ENCODE measurements at places on chromosomes 3 and 15.

DNA sequence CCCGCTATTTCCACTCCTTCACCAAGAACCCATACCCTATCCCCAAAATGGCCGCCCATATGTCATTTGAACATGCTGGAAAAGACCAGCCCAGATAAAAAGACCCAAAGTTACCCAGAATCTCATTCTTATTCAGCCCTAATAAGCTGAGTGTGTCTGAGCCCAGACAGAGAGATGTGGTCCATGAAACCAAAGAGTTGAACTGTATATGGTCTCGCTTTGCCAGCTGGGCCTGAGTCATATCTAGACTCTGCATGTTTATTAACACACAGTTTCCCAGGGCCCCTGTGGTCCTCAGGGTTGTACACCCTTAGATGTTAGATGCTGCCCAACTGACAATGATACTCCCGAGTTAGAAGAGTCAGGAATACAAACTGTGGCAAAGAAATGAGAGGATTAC is 201.9 kb upstream of the STRIT1 start:
- DNase-seq = no peak

DNA sequence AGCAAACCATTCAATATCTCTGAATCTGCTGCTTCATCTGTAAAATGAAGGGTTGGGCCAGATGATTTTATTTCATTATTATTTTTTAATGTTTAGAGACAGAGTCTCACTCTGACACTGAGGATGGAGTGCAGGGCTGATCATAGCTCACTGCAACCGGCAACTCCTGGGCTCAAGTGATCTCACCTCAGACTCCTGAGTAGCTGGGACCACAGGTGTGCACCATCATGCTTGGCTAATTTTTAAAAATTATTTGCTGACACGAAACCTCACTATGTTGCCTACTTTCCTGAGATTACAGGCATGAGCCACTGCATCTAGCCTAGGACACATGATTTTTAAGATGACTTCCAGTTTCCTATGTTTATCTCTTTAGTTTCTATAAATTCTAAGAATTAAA is 105.8 kb downstream of the P3H2 start:
- DNase-seq = no peak

- DNase-seq = no peak
These were observed 168.7 kb upstream of the TMCO5A start for GRCh38 chr15:37765786-37766185.

GRCh38 chr3:189908646-189909045 is 212.1 kb downstream of the P3H2 start:
- DNase-seq = no peak

- peak; percentile 82 for DNase-seq
These were observed 44.2 kb downstream of the RBPMS2 start for GRCh38 chr15:64731012-64731804.

GRCh38 chr3:24270204-24270691 is 224.4 kb downstream of the THRB start:
- no peak for DNase-seq

DNA sequence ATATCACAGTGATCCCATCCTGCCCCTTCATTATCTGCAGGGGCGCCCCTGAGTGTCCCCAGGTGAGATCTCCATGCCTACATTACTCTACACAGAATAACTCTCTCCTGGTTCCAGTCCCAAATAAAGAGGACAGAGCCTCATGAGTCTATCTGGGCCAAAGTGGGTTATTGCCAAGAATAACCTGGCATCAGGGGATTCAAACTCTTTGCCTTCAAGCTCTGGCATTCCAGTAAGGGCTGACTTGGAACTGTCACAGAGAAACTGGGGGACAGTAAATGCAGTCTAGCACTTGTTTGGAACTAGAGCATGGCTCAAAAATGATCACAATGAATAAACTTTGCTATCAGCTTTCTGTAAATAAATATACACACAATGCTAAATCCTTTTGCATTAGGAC is 30.3 kb downstream of the GJD2 start:
- no peak for DNase-seq

DNA sequence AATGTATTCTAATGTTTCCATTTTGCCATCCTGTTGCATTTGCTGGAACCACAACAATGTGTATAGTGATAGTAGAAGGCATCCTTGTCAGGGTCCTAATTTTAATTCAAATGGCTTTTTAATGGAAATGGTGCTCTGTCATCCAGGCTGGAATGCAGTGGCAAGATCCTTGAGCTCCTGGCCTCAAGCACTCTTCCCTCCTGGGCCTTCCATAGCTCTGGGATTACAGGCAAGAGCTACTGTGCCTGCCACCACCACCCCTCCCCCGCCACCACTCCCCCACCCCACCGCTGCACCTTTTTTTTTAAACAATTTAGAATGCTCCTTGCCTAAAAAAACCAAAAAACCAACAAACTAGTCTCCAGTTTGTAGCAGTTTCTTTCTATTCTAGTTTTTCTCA is 15.2 kb upstream of the IQCF6 start:
- peak; percentile 53 for DNase-seq

- DNase-seq = no peak
These were observed 89.5 kb downstream of the ANP32A start for GRCh38 chr15:68730976-68731897.

GRCh38 chr15:32683906-32684584 is 33.8 kb upstream of the GREM1 start:
- no peak for DNase-seq

- DNase-seq = no peak
These were observed 39.9 kb downstream of the PPCDC start for GRCh38 chr15:75063338-75063737.

DNA sequence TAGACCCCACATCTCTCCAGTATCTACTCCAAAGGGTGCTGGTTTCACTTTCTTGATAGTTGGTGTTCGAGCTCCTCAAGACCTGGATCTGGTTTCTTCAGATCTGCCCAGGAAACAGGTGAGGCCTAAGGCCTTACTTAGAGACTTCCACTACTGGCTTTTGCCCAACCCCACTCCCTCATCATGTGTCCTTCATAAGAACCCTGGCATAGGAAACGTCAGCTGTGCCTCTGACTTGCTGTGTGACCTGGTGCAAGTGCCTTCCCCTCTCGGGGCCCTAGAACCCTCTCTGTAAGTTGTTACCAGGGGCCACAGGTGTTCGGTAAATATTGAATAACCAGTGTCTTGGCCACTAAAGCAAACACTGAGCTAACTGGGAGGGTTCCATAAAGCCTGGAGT is 3.9 kb downstream of the OXTR start:
- DNase-seq = no peak

- DNase-seq = no peak
These were observed 115.1 kb upstream of the ARHGEF3 start for GRCh38 chr3:56916716-56917360.

- no peak for DNase-seq
These were observed 9.5 kb downstream of the ADAMTS17 start for GRCh38 chr15:100332231-100332630.

- DNase-seq = no peak
These were observed 49.4 kb downstream of the DPH6 start for GRCh38 chr15:35496585-35496984.

- peak; percentile 29 for DNase-seq
These were observed 392.9 kb upstream of the ROBO2 start for GRCh38 chr3:76646921-76647562.

DNA sequence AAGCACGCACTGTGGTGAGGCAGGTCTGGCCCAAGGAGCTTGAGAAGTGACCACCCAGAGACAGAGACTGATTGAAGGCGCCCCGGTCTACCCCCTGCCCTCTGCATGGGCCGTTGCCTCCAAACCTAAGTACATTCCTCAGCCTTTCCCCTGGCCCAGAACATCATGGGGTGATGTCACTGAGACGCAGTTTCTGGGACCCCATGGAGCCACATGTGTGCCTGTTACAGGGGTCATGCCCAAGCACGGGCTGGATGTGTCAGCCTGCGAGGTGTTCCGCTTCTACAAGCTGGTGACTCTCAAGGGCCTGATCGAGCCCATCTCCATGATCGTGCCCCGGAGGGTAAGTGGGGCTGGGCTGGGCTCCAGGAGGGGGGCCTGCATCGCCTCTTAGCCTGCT is 102.2 kb downstream of the ANP32A start:
- DNase-seq = no peak

DNA sequence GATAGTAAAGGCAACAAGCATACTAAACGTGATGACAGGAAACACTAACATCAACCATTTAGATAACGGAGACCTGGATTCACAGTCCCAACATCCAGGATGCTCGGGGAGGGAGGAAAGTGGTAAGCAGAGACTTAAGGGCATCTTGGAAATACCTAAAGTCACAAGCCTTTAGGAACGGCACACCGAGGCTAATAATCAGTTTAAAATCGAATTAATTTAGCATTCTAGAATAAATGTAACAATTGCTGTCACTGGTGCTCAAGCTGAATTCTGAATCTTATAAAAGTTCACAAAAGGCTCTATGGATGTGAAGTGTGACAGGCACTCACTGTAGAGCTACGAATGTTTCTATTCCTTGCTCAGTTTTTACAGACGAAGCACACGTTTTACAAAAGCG is 1.3 kb downstream of the CD47 start:
- no peak for DNase-seq

DNA sequence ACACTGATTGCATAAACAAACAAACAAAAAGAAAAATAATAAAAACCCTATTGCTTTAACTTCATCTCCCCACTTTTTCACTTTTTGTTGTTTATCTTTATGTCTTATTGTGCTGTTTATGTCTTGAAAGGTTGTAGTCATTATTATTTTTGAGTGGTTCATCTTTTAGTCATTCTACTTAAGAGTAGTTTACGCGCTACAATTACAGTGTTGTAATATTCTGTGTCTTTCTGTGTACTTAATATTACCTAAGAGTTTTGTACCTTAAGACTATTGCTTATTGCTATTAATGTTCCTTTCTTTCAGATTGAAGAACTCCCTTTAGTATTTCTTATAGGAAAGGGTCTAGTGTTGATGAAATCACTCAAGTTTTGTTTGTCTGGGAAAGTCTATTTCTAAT is 28.1 kb downstream of the TM4SF18 start:
- no peak for DNase-seq

DNA sequence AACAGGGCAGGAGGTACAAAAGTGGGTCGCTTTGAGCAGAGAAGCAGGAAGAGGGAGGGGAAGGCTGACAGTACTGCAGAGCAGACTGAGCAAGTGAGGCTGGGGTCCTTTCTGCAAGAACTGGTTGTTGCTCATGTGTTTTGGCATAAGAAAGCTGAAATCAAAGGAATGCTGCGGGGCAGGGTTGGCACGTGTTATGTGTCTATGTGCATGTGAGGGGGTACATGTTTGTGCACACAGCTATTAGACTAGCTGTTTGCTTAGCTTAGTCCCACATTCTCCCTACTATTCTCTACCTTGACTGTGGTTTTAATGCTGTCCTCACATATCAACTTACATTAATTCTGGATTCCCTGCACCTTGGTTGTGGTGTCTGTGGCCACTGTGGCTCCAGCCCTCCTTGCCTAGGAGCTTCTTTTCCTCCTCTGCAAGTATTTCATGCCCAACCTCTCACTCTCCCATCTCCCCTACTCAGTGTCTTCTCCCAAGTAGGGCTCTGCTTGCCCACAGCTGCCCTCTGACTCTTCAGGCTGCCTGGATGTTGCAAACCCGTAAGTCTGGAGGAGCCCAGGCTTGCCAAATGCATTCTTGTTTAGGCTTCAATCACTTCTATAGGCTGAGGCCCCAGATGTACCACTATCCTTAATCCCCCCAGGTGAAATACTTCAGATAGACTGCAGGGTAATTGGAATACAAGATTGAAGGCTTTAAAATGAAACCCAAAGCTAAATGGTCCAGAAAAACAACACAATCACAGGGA is 4.8 kb downstream of the TAGLN3 start:
- no peak for DNase-seq

DNA sequence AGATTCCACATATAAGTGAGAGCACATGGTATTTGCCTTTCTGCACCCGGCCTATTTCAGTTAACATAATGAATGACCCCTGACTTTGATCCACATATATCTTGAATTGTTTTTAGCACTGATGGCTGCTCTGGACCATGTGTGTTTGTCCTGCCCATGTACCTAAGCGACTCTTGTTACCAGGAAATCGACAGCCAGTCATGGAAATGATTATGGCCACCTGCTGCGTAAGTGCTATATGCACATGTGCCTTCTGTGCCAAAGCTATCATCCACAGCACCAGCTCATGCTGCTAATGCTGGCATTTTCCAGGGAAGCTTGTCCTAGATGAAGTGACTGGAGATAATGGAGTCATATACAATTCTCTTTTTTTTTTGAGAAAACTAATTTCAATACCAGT is 103.7 kb downstream of the PEX5L start:
- DNase-seq = no peak

- no peak for DNase-seq
These were observed 510.0 kb upstream of the ALCAM start for GRCh38 chr3:104856741-104857140.

DNA sequence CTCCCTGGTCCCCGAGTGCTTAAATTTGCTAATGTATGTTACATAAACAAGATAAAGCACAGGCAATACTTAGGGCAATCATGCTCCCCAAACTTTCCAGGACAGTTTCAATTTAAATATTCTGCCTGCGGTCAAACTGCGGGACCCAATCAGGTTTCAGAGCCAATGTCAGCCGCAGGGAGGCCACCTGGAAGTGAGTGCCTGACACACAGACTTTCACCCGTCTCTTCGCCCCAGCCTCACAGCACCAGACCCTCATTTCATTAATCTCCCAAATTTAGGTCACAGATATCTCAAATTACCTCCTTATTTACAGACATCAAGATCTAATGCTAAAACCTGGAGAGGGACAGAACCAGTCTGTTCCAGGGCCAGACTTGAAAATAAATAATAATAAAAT is 107.2 kb upstream of the ALDH1A3 start:
- no peak for DNase-seq

- no peak for DNase-seq
These were observed 34.1 kb upstream of the LPP start for GRCh38 chr3:188119846-188120245.

- no peak for DNase-seq
These were observed 119.6 kb upstream of the C15orf61 start for GRCh38 chr15:67401336-67401735.

- DNase-seq = no peak
These were observed 74.0 kb downstream of the CNTN4 start for GRCh38 chr3:2172561-2173171.

DNA sequence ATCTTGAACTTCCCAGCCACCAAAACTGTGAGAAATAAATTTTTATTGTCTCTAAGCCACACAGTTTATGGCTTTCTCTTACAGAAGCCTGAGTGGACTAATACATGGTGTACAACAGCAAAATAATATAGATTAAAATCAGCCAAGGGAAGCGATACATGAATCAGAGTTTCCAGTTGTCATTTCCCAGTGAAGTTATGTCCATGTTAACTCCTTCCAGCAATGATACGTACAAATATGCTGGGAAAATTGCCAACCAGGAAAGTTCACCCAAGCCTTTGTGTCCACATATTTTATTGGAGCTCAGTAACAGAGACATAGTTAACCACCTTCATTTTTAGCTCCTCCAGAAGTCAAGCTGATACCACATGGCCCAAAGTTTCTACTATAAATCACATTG is 280.9 kb upstream of the KCNMB2 start:
- no peak for DNase-seq

- no peak for DNase-seq
These were observed 147.4 kb upstream of the STAC start for GRCh38 chr3:36232797-36233489.

- no peak for DNase-seq
These were observed 15.0 kb upstream of the EOMES start for GRCh38 chr3:27737091-27737490.

GRCh38 chr15:68784206-68784605 is 36.5 kb downstream of the ANP32A start:
- DNase-seq = no peak

Data from iPS-NIHi11 (cell line).